ENCODE measurements at places on chromosomes 13 and 19.

- no peak for DNase-seq
- H3K36me3 ChIP-seq: peaks cover 6% of the 10 kb centered on the region
- H3K4me1 ChIP-seq: peaks cover 4% of the 10 kb centered on the region
These were observed 242.4 kb downstream of the RGCC start for GRCh38 chr13:41699759-41700158.

DNA sequence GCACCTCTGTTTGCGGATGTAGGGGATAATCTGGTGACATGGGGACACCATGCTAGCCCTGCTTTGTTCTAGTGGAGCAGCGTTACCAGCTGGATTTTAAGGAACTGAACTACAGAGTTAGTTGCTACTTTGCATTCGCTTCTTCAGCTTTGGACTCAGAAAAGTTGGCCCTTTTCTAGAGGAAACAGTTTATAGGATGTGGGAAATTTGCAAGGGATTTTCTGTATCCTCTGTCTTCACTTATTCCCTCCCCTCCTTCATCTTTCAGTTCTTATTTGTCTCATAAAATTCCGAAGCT lies 2.1 kb downstream of the GATAD2A start:
- peaks cover 30% of the 10 kb centered on the region for H3K36me3 ChIP-seq
- H3K27ac ChIP-seq: peak overlapping the region; percentile 97
- no peaks in the 10 kb centered on the region for H3K27me3 ChIP-seq
- peaks cover 70% of the 10 kb centered on the region for H3K4me1 ChIP-seq

DNA sequence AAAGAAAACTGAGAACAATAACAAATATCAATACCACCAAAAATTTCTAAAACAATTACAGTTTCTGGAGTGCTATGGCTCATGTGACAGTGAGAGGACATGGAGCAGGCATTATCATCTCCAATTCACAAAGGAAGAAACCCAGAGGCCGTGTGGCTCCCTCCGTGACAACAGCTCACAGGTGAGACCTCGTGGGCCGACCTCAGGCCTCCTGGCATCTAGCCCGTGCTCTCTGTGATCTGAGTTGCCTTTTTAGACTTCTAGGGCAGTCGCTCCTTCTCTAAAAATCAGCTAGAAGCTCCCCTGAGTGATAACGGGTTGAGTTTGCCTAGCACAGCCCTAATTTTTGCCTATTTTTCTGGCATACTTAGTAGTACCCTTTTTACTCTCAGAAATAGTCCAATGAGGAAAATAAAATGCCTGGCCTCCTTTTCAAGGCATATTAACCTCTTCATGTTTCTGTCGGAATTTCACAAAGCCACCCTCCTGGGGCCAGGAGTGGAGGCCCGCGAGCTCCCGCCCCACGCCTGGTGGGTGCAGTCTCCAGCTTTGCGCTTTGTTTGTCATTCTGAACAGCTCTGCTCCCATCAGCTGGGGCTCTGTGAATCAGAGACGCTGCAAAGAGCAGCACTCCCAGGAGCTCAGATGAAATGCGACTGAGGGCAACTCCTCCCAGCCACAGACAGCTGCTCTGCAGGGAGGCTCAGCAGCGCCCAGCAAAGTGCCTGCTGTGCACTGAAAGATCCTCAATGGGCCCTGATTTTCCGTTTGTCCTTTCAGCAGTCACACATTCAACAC lies 292.5 kb downstream of the UQCRFS1 start:
- H3K27ac ChIP-seq: no peak overlapping the region
- H3K4me1 ChIP-seq: no peaks in the 10 kb centered on the region
- H3K4me3 ChIP-seq: no peak overlapping the region
- H3K36me3 ChIP-seq: no peaks in the 10 kb centered on the region
- H3K27me3 ChIP-seq: no peaks in the 10 kb centered on the region
- no peak for DNase-seq

GRCh38 chr13:66855131-66855530 lies 375.0 kb downstream of the PCDH9 start:
- H3K36me3 ChIP-seq: no peaks in the 10 kb centered on the region
- DNase-seq: no peak
- H3K4me3 ChIP-seq: no peak overlapping the region
- H3K27me3 ChIP-seq: no peaks in the 10 kb centered on the region
- no peaks in the 10 kb centered on the region for H3K4me1 ChIP-seq
- no peak overlapping the region for H3K27ac ChIP-seq

- H3K4me3 ChIP-seq: no peak overlapping the region
- H3K36me3 ChIP-seq: peaks cover 13% of the 10 kb centered on the region
- no peak overlapping the region for H3K27ac ChIP-seq
- DNase-seq: peak; percentile 35
These were observed 36.1 kb downstream of the ACTN4 start for GRCh38 chr19:38683393-38684077.

Measured in activated naive CD8-positive, alpha-beta T cell treated with anti-CD3 and anti-CD28 coated beads for 36 hours (primary cell).